ENCODE measurements at places on chromosomes 6 and 20. TPM values are rescaled to one million over a fixed set of nuclear protein-coding genes. Genes with fewer than 3 reads are reported as not detected.

GRCh38 chr20:58097943-58098342 lies 130.5 kb downstream of the ANKRD60 start:
- DNase-seq, result no peak

DNA sequence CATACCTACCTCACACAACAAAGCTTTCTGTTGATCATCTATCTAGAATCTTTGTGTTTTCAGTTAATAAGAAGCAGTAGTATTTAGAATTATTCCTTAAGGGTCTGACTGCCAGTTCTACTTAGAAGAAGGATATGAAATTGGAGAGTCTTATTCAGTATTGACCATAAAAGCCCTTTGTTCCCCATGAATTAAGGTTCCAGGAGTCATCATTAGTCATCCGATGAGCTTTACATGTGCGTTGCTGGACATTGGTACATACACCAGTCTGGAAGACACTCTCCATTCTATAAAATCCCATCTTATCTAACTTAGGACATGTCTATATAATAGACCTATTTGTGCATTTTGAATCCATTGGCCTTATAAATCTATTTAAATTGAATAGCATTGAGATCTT lies 34.4 kb upstream of the RNF217 start:
- DNase-seq, result peak; percentile 28

GRCh38 chr6:12751694-12752325 lies 35.2 kb downstream of the PHACTR1 start:
- peak; percentile 36 for DNase-seq

GRCh38 chr6:142544199-142544838 lies 242.5 kb downstream of the ADGRG6 start:
- DNase-seq, result no peak

DNA sequence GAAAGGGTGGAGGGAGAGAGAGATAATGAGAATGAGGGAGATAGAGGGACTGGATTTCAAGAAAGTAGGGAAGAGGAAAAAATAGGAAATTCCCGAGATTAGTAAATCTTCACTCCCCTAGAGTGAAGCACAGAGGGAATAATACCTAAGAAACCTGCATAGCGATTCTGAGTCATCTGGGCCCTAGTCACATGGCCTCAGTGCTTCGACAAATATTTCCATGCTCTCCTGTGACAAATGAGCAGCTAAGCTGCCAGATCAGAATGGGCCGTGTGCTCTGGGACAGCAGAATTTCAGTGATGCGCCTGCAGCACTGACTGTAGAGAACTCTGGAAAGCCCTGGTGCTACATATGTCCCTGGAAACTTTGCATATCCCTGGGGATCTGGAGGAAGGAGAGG lies 48.6 kb upstream of the GRIK2 start:
- no peak for DNase-seq

- DNase-seq, result no peak
Observed at GRCh38 chr6:164152611-164153010, 738.1 kb downstream of the QKI start.

GRCh38 chr6:136549300-136550044 lies 750 bp downstream of the MAP7 start:
- DNase-seq, result peak; percentile 31

Gene CCN5
- 0.10 TPM for total RNA-seq

Gene OPN5
- total RNA-seq, result under 0.01 TPM

Gene DZANK1
- total RNA-seq, result 3.3 TPM

Gene PRDM13
- not detected for total RNA-seq

Data from renal cortical epithelial cell (primary cell).